Substantia nigra (tissue), 51 donors: ENCODE measurements at places on chromosomes 7 and 10.

DNA sequence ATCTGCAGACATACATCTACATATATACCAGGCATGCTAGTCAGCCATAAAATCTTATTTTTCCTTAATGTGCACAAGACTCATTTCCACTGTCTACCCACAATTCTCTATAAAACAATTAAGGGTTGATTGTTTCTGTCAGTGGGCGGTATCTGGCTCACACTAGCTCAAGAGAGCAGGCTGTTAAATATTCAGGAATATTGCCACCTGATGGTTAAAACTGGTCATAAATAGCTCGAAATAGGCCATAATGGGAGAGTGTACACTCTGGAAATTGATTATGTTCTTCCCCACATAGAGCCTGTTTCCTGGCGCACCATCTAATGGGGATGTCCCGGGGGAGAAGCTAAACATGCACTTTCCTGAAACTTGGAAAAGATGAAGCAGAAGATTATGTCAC is 620.6 kb upstream of the ANKRD30A start:
- DNase-seq = no peak

DNA sequence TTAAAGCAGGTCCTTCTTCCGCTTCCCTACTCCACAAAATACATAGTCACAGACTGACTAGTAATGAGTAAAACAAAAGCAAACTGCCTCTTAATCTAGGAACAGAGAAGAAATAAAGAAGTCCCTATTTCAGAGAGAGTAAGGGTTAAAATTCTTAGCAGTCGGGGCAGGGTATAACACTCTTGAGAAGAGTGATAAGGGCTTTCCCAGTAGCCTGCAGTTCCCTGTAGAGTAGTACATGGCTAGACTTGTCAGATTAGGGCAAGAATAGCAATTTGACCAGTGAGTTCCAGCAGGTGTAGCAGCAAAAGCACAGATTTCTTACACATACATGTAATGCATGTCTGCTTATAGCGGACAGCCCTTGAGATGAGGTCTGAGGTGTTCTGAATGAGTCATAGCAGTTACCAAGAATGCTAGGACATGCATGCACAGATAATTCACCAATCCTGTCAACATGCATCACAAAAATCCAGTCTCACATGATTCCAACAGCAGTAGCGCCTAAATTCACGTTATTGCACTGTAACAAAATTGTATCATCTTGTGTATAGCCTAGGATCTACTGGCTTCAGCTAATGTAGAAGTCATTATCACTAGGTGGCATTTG is 40.7 kb downstream of the BTRC start:
- DNase-seq = no peak

DNA sequence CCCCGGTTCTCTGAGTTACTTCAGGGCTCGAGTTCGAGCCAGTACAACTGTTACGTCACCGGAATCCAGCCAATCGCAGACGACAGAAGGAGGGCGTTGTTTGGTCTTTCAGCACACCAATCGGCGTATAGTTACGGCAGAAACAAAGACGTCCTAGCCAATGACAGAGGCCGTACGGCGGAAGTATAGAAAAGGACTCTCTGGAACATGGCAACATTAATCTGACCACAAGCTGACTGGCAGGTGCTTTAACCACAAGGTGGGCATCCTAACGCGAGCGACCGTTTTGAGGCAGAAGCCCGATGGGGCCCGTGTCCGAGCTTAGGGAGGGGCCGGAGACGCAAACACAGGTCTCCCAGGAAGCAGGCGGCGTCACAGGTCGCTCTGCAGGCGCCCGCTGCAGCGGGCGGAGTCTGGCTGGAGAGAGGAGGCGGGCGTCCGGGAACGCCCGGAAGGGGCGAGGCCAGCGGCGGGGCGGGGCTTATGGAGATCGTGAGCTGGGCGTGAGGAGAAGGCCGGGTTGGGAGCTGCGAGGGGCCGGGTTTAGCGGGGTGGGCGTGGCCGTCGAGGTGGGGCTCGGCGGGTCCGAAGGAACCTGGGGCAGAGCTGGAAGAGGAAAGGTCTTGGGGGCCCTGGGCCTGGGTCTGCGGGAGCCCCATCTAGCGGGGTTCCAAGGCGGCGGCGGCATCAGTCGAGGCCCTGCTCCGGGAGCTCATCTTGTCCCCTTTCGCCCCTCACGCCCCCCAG is at the start of gene MOSPD3:
TSS of gene MOSPD3 (plus strand) at position 558 of the 747 bp plus-strand sequence. CDS start 252 bp downstream, outside the sequence.
- peak; percentile 98 for DNase-seq

DNA sequence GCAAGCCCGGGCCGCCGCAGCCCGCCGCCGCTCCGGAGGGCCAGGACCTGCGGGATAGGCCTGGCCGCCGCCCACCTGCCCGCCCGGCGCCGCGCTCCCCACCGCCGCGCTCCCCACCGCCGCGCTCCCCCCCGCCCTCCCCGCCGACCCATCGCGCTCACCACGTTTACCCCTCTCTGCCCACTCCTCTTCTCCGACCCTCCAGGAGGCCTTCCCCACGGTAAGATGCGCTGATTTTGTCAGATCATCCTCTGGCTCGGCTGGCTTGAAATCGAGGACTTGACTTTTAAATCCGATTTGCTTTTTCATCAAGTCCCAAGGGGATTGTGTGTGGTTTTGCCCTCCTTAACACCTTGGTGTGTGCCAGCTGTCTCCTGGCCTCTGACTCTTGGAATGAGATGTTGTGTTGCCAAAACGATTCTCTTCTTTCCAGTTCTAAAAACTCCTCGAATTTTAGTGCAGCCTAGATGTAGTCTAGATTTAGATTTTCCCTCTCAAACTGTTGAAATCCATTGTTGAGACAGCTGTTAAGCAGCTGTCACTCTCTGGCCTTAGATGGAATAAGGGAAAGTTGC is 738 bp downstream of the POM121 start:
- DNase-seq = no peak

DNA sequence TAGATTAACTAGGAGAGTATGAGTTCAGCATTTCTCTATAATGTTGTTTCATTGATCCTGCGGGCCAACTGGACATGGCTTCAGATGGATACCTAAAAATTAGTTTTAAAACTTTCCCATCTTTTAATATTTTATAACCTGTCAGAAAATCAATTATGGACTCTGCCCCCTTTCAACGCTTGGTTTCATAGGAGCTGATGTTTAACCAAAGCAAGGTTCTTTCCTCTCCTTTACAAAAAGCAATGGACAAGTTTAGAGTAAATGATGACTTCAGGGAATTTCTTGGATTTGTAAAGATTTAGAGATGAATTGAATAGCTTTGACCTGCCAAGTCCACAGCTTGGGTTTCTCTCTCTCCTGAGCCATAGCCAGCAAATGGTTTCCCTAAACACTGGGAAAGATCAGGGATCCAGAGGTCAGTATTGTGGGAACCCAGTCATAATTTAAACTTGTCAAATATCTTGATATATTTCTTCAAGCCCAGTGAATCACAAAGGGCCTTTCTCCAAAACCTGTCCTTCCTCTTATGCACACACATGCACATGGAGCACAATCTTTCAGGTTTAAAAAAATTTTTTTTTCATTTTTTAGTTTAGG is 177.1 kb downstream of the EVX1 start:
- no peak for DNase-seq

GRCh38 chr7:31890198-31890597 is 180.0 kb downstream of the PDE1C start:
- no peak for DNase-seq

DNA sequence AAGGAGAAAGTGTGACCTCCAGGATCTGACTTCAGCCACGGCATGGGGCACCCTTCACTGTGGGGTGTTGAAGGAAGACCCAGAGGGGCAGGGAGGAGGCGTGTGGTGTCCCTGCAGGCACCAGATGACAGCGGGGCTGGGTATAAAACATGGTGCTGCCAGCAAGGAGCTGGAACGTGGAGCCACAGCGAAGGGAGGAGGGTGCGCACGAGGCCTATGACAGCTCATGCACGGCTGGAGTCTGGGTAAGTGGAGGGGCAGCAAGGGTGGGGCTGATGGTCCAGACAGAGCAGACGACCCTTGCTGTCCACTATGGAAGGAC is 27.8 kb upstream of the FOXL3 start:
- DNase-seq = no peak

DNA sequence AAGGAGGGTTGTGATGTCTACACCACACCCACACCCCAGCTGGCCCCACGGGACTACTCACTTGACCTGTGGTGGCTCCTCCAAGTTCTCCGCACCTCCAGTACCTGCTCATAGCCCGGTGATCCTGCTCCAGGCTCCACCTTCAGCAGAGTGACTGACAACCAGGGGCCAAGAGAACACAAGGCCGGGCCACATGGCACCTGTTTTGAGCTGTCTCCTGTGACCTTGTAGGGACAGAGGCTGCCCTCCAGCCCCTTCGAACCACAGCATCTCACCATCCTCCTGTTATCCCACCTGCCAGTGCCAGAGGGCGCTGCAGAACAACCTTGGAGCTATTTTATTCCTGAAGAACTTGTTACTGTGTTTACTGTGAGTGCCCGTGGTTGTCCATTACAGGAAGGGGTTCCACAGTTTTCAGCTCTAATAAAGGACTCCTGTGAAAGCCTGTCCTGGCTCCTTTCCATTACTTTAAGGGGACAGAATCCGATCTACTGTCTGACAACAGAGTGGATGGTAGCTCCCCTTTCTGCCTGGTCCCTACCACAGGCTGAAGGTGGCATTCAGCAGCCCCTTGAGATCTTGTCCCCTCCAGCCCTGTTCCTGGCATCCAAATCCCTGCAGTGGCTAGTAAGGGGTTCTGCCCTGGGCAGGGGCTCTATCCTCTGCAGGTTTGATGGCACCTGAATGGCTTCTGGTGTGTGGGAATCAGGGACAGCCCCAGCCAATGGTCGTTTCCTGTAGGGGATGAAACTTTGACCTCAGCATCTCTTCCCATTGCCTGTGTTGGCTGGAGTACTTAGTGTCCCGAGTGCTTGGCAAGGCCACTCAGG is 50.8 kb downstream of the C10orf120 start:
- DNase-seq = peak; percentile 32

GRCh38 chr7:28176174-28176573 is 4.4 kb downstream of the JAZF1 start:
- DNase-seq = no peak

DNA sequence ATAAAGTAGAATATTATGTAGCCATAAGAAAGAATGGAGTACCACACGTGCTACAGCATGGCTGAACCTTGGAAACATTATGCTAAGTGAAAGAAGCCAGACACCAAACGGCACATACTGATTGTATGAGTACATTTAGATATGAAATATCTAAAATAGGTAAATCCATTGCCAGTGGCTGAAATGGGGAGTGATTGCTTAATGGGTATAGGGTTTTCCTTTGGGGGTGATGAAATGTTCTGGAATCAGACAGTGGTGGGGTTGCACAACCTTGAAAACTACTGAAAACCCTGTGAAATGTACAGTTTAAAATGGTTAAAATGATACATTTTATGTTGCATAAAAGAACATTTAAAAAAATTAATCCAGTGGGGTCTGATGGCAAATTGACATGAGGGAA is 667.9 kb downstream of the AUTS2 start:
- no peak for DNase-seq

DNA sequence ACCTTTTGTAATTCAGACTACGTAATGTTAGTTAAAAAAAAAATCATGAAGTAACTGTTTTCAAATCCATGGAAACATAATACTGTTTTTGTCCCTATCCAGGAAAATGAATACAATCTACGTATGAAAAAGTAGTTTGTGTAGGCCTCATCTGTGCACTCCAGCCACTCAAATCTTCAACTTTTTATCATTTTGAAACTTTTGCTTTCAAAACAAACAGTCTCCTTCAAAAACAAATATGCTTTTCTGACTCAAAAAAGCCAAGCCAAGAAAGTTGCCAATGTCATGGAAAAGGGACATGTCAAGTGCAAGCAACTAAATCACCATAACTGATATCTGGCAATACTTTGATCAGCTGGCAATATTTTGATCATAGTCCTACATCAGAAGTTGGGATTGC is 13.1 kb downstream of the THNSL1 start:
- DNase-seq = no peak

DNA sequence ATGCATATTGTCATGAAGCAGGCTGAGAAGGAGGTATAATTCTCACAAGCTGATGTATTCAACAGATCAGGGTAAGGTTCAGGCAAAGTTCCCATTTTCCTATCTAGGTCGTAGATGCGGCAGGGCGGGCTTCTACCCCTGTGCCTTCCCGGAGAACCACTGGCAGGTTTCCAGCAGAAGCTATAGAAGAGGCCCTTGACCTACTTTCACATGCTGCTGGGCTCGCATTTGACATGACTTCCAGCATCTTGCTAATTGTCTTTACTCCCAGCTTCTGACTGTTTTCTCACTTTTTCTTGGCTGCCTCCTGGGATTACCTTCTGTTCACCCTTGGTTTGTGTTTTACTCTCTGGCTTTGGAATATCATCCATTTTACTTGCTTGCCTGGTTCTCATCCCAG is 32.6 kb upstream of the ORC5 start:
- no peak for DNase-seq
